ENCODE measurements at places on chromosomes 3 and 15.

- DNase-seq: no peak
Observed at GRCh38 chr15:43998607-43999006, 171.8 kb downstream of the WDR76 start.

DNA sequence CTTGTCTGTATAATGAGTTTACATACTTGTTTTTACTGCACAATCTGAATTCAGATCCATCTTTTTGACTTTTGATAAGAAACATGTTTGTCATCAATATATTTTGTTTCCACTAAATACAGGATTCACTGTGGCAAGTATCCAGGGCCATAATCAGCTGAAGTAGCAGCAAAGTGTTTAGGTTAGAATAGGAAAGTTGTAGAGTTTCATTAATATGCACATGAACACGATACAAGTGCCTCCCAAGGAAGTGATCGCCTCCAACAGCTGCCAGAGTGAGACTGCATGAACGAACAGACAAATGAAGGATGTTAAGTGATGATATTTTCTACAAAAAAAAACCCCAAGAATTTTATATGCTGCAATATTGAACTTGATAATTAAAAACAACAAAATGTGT is 204.3 kb downstream of the TBL1XR1 start:
- DNase-seq: no peak

DNA sequence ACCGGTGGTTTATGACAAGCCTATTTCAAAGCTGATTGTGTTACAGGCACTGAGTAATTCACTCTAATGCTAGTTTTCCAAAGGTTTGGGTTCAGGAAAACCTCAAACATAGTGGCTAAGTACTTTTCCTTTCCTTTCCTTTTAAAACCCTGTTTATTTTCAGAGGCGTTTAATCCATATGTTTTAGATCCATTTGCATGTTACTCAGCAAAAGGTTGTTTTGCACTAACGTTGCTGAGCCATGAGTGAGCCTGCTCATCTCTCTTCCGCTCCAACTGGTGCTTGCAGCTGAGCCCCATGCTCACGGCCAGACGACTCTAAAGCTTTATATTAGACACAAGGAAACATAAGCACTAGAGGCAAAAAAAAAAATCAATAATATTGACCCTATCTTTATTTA is 9.4 kb downstream of the CEMIP start:
- no peak for DNase-seq

GRCh38 chr15:38823263-38823662 is 258.6 kb upstream of the RASGRP1 start:
- DNase-seq: no peak

DNA sequence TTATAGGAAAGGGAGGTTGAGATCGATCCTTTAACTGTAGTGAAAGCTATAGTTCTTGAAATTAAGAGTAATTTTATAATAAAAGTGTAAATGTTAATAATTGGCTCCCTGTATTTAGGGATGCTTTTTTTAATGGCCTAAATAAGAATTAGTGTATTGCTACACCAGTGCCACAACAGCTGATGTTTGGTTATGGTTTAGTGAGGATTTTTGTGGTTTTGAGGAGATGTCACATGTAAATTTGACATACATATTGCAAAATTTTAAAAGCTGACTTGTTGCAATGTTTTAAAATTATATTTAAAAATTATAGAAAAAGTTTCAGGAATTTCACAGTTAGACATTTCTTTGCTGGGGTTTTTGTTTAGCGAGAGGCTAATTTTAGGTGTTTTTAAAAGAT is 3.9 kb downstream of the TSC22D2 start:
- DNase-seq: peak; percentile 19

DNA sequence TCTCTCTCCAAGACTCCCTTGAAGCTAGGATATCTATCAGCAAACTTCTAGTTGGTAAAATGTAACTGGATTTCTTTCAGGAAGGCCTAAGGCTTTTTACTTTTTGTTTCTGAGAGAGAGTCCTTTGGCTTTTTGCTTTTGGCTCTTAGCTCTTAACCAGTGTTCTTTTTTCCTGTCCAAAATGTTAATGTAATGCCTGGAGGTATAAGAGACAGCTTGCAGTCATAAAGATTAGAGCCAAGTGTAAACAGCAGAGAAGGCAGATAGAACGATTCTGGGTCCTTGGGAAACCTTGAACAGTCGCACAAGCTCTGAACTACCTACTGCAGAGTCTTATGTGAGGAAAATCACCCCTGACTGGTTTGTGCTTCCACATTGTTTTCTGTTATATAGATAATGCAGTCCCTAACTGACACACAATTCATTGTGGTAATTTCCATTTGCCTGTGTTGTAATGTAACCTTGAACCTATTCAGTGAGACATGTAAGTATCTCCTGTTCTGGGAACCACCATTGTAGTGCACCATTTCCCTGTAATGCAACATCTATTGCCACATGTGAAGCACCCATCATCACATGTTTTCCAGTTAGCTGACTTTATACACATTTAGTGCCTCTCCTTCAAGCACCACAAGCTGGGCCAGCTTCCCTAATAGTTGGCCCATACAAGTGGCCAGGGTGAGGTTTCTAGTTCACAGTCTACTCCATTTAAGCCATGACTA is 1311.9 kb downstream of the ROBO1 start:
- no peak for DNase-seq

DNA sequence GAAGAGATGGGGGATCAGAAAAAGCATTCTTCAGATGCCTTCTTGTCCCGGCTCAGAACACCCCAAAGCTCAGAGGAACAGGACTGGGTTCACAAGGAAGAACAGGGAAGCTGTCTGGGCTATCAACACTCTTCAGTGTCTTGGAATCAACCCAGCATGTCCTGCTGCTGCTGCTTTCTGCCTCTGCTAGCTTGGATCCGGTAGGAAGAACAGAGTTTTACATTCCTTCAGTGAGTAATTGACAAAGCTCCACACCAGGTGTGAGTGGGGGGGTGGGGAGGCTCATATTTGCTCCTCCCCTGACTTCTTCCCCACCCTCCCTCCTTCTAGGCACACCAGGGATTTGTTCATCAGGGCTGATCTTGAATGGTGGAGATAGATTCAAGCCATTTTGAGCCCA is 13.1 kb upstream of the ETV5 start:
- DNase-seq: no peak

DNA sequence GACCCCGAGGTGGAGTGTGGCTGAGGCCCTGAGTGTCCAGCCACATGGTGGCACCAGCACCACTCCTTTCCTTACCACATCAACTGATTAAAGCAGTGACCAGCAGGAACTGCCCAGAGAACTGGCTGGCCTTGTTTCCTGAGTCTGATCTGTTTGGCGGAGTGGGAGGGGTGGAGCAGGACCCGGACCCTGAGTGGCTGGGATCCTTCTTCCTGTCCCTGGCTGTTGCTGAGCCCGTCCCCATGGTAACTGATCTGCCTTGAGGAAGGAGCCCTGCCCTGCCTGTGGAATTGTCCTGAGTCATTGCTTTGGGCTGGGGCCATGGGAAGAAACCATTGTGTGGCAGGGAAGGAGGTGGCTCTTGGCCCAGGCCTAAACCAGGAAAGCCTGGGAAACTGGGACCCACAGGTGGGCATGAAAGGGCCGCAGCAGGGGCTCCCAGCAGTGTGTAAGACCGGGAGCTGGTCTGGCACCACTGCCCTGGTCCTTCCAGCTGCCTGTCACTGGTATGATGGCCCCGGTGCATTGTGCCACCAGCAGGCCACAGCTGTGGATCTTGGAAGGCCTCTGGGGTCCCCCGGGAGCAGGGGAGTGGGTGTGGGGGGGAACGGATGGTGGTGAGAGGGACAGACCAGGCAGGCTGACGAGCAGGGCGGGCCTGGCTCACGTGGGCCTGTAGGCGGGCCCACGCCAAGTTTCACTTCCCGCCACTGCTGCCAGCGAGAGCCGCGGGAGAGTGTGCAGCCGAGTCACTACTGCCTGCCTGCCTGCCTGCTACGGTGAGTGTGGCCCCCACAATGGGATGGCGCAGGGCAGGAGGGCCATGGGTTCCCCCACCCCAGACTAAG is 19.2 kb downstream of the ATRIP start:
- DNase-seq: peak; percentile 93

- DNase-seq: no peak
Observed at GRCh38 chr3:10628891-10629670, 123.7 kb upstream of the ATP2B2 start.

DNA sequence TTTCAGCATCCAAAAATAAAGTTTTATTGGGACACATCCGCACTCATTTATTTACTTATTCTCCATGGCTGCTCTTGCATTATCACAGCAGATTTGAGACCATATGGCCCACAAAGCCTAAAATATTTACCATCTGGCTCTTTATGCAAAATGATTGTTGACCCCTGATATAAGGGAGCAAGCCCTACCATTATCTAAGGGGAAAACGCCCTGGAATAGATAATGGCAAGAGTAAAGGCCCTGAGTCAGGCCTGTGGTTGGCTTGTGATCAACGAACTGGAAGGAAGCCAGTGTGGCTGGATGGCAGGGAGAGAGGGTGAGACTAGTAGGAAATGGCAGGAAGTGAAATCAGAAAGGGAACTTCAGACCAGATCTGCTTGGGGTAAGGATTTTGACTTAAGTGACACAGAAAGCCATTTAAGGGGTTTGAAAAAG is 24.6 kb upstream of the DMXL2 start:
- peak; percentile 47 for DNase-seq

- no peak for DNase-seq
Observed at GRCh38 chr15:62417439-62417838, 252.4 kb upstream of the C2CD4B start.

DNA sequence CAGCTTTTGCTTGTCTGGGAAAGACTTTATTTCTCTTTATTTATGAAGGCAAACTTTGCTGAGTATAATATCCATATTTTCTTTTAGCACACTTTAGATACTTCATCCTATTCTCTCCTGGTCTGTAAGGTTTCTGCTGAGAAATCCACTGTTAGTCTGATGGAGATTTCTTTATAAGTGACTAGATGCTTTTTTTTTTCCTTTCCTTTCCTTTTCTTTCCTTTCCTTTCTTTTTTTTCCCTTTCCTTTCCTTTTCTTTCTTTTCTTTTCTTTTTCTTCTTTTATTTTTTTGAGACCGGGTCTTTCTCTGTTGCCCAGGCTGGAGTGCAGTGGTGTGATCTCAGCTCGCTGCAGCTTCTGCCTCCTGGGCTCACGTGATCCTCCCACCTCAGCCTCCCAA is 38.4 kb downstream of the TOPAZ1 start:
- DNase-seq: no peak

- DNase-seq: no peak
Observed at GRCh38 chr15:36826948-36827347, 247.5 kb downstream of the CDIN1 start.

DNA sequence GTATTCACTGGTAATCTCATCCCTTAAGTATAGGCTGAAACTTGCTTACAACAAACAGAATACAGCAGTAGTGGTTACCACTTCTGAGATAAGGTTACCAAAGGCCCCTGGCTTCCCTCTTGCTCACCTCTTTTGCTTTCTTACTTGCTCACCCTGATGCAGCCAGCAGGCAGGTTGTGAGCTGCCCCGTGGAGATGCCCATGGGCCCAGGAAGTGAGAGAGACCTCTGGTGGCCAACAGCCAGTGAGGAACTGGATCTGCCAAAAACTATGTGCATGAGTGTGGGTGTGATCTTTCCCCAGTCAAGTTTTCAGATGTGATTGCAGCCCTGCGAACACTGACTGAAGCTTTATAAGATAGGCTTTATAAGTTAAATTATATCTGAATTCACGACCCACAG is 48.7 kb downstream of the NMNAT3 start:
- DNase-seq: peak; percentile 63

DNA sequence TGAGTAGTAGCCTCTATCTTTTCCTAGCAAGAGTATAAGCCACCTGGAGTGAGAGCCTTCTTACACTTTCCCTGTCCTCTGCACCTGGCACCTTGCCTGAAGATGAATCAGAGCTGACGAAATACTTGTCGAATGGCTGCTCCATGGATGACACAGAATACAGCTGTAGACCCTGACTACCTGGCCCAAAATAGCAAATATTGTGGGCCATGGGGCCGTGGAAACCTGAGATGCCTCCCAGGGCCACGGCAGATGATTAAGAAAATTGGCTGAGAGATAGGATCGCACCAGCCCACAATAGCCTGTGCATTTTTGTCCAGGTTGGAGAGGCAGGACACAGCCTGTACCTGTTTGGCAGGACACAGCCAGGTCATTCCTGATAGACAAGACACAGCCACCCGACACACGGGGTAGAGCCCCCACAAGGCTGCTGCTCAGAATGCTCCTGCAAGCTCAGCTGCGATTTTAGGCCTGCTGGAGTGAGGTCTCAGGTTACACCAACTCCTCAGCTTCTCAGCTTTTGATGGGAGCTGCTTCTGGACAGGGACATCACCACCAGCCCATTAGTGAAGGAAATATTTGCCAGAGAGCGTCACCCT is 22.9 kb upstream of the TPM1 start:
- peak; percentile 70 for DNase-seq

GRCh38 chr3:194930377-194931204 is 244.9 kb downstream of the FAM43A start:
- no peak for DNase-seq

- no peak for DNase-seq
Observed at GRCh38 chr3:154515921-154516320, 85.9 kb upstream of the GPR149 start.

DNA sequence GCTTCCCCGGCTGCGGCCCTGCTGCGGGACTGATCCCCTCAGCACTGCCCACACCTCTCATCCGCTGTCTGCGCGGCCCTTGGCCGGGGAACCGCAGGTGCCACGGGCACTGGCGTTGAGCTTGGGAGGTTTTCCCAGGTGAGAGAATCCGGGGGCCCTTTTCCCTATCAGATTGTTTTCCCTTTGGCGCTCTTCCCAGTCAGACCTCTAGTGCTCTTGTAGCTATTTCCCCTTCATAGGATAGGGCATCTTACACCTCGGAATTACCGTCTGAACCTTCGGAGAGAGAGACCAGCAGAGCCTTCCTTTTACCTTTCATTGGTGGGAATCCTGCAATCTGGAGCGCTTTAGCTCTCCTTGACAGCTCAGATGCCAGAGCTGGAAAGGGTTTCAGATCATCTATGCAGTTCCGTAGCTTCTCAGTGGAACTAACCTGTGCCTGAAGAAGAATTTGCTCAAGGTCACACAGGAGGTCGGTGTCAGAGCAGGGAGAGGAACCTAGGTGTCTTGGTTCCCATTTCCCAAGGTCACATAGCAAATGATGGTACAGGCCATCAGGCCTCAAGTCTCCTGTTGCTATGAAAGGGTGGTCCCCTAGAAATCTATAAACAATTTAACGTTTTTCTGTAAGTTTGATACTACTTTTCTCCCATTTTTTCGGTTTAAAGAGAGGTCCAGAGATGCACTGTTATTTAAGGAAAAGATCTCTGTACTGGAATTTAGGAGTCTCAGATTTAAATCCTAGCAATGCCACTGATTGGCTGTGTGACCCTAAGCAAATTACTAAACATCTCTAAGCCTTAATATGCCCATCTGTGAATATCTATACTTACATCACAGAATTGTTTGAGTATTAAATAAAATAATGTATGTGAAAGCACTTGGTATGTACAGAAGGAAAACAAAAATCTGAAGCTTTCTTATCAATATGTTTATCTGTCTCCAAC is 916 bp downstream of the IDH3A start:
- DNase-seq: peak; percentile 37

- DNase-seq: no peak
Observed at GRCh38 chr3:119817071-119817470, 35.2 kb downstream of the NR1I2 start.

GRCh38 chr15:95019907-95020306 is 788.5 kb downstream of the MCTP2 start:
- DNase-seq: no peak

GRCh38 chr3:140089403-140090072 is 154.6 kb downstream of the CLSTN2 start:
- DNase-seq: no peak

Data from RKO (cell line).